ENCODE measurements at places on chromosomes 2 and 18. TPM values are rescaled to one million over a fixed set of nuclear protein-coding genes. Genes with fewer than 3 reads are reported as not detected.

DNA sequence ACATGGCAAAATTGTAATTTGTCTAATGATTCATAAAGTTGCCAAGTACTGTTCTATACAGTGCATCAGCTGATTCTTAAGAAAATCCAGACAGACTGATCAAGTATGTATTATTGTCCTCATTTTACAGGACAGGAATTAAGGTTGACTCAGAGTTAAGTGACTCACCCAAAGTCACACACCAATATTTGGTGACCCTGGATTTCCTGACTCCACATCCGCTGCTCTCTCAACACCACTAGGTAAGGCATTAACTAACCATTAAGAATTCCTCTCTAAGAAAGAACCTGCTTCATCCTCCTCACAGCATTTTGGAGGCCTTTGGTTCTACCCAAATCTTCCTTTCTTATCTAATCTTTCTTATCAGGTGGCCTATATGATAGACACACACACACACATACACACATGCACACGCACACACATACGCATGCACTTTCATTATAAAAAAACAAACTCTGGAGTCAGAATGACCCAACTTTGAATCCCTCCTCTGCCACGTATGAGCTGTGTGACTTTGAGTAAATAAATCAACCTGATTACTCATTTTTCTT, 150.8 kb downstream of the ANKRD44 start:
- H3K27ac ChIP-seq, result no peak overlapping the region
- no peaks in the 10 kb centered on the region for H3K4me1 ChIP-seq
- no peak overlapping the region for H3K4me3 ChIP-seq
- no peaks in the 10 kb centered on the region for H3K27me3 ChIP-seq

DNAJC5G gene
- total RNA-seq, result not detected

TFPI gene
- 84.6 TPM for total RNA-seq

DNA sequence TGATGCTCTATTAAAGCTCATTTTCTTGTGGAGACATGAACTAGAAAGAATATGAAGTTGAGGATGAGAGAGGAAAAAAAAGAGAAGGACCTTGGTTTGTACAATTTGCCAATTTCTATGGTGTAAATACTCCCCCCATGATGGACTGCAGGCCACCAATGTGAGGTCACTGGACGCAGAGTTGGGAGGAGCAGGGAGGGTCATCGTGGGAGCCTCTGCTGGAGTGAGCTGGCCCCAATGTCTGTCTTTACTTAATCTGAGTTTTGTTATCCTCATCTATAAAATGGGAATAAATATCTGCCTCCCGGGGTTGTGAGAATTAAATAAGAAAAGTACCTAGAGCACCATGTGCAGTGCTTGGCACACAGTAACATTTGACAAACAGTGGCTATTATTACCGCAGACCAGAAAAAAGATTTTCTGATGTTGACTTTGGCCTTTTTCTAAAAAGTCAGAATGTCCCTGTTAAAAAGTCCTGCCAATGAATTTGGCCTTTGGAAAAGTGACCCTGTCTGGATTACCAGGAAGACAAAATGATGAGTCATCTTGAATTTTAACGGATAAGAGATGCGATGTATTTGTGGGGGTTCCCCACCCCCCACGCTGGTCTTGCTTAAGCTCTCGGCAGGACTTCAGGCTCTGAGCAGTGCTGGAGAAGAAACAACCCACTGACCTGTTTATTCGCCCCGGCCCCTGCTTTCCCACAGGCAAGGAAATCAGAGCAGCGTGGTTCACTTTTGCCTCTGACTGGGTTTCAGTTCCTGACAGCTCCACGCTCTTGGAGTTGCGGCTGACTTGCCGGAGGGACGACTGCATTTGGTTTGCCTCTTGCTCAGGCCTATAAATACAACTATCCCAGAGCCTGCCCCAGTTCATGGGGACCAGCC, 50.3 kb upstream of the FOSL2 start:
- peak overlapping the region; percentile 50 for H3K4me3 ChIP-seq
- DNase-seq, result peak; percentile 82
- H3K36me3 ChIP-seq, result no peaks in the 10 kb centered on the region
- peak overlapping the region; percentile 85 for H3K27ac ChIP-seq
- peaks cover 60% of the 10 kb centered on the region for H3K4me1 ChIP-seq
- H3K27me3 ChIP-seq, result no peaks in the 10 kb centered on the region

DNA sequence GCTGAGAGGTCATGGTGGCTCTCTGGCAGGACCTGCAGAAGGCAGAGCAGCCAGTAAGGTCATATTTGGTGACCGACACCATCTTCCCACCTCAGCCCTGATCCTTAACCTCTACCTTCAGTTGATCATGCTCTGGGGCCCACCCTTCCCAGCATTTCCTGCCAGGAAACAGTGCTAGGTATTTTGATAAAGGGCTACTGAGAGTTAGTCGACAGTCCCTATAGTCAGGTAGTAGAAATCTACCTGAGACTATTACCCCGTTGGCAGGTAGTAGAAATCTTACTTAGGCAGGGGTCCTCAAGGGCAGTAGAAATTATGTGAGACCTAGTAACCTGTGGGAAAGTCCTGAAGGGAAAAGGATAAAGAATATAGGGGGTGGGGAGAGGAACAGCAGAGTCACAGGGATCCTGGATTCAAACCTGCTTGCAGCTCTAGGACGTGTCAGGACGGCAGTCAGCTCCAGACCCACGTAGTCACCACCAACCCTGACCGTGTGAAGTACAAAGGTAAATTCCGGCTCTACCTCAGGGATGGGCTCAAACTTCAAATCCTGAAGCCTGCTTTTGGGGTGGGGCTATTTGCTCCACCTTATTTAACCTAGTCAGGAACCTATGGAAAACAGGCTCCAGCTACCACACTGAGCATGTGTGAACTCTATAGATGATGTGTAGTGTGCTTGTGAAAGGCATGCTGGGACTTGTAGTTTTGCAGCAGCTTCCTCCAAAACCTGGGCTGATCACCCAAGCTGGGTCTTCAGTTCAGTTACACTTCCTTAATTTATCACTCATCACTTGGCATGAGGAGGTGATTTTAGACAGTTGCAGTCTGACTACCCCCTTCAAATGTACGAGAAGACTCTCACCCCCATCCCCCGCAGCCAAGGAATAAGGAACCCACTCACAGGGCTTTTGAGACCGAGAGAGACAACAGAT, at the start of gene DQX1:
TSS of gene DQX1 (minus strand) at position 515 of the 932 bp plus-strand sequence. CDS start at position 13, 502 bp downstream.
- H3K36me3 ChIP-seq, result peaks cover 8% of the 10 kb centered on the region
- no peaks in the 10 kb centered on the region for H3K27me3 ChIP-seq
- no peak within 1 kb of the TSS for H3K27ac ChIP-seq
- no peak for DNase-seq
- peaks cover 12% of the 10 kb centered on the region for H3K4me1 ChIP-seq
- no peak within 1 kb of the TSS for H3K4me3 ChIP-seq

GRCh38 chr18:75226956-75227316, 16.3 kb downstream of the TSHZ1 start:
- no peak overlapping the region for H3K27ac ChIP-seq
- H3K36me3 ChIP-seq, result no peaks in the 10 kb centered on the region
- peak overlapping the region; percentile 12 for H3K4me3 ChIP-seq
- no peaks in the 10 kb centered on the region for H3K27me3 ChIP-seq
- DNase-seq, result no peak

GRCh38 chr2:191453761-191454160, 208.6 kb downstream of the MYO1B start:
- DNase-seq, result no peak
- no peaks in the 10 kb centered on the region for H3K36me3 ChIP-seq
- H3K27me3 ChIP-seq, result no peaks in the 10 kb centered on the region
- no peak overlapping the region for H3K4me3 ChIP-seq

SLC9A2 gene
- total RNA-seq, result 4.8 TPM
